ENCODE measurements at places on chromosomes 2 and 18. TPM values are rescaled to one million over a fixed set of nuclear protein-coding genes. Genes with fewer than 3 reads are reported as not detected.
A peak's percentile ranks its signal among the peaks of the same experiment; 100 is the strongest.

GRCh38 chr2:195861821-195862220, 204.8 kb downstream of the SLC39A10 start:
- H3K27ac ChIP-seq: no peak overlapping the region
- H3K27me3 ChIP-seq: no peaks in the 10 kb centered on the region
- DNase-seq: peak; percentile 69

DNA sequence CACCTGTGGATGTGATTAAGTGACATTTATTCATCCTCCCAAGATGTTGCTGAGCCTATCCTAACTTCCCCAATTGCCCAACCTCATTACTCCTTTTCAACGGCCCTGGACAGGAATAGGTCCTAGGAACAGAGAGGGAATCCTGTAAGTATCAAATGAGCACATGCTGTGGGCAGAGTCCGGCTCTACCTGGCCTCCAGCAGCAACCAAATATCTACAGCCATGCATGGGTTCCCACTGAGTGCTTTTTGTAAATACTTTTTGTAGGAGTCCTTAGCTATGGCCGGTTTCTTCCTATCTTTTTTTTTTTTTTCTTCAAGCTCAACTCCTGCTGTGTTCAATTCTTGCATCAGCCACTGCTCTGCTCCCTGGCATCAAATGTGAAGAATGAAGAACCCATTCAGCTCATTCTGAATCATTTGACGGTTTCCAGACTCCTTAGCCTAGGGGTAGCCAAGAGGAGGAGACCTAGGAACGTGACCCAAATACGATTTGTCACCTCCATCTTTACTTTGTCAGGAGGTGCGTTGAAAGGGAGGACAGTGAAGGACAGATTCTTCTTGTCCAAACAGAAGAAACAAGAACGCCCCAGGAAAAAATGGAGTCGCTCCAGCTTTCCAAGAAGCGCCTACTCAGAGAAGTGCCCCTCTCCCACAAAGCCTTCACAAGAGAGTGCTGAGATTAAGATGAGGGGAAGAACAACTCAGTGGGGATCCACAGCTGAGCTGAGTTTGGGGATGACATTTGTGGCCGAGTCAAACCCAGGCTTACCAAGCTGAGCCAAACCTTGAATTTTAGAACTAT, 46.7 kb upstream of the LCLAT1 start:
- no peaks in the 10 kb centered on the region for H3K36me3 ChIP-seq
- H3K4me1 ChIP-seq: peaks cover 31% of the 10 kb centered on the region

GRCh38 chr2:171531291-171531690, 9.0 kb downstream of the CYBRD1 start:
- H3K4me1 ChIP-seq: peaks cover 26% of the 10 kb centered on the region
- peak overlapping the region; percentile 85 for H3K27ac ChIP-seq
- H3K36me3 ChIP-seq: no peaks in the 10 kb centered on the region
- no peaks in the 10 kb centered on the region for H3K27me3 ChIP-seq

DNA sequence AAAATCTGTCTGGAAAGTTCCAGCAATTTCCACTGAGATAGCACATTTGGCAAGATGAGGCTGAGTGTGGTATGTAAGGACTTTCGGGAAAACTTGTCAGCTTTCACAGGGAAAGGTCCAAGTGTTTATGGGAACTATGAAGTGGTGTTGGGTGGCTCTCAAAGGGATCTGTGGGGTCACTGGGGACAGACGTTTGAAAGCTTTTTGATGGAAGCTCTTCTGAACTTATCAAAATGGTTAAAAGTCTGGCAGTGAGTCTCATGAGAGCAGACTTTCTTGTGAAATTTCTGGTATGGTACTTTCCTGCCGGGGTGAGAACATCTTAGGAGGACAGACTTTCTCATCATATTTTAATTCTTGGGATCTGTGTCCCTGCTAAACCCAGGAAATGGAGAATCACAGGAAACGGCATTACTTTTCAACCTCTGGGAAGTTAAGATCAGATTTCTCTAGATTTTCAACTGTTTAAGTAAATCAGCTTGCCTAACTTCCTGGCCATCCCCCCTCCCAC, 546.3 kb upstream of the ZEB2 start:
- no peaks in the 10 kb centered on the region for H3K36me3 ChIP-seq
- H3K4me1 ChIP-seq: peaks cover 23% of the 10 kb centered on the region
- H3K27ac ChIP-seq: peak overlapping the region; percentile 3
- no peak overlapping the region for H3K4me3 ChIP-seq
- peak; percentile 44 for DNase-seq

Gene DNER
- polyA plus RNA-seq: 0.16 TPM

GRCh38 chr2:63737081-63737751, 104.5 kb upstream of the UGP2 start:
- H3K4me1 ChIP-seq: peaks cover 61% of the 10 kb centered on the region
- peak; percentile 13 for DNase-seq
- H3K27me3 ChIP-seq: no peaks in the 10 kb centered on the region
- peak overlapping the region; percentile 66 for H3K27ac ChIP-seq

Gene NTSR2
- not detected for polyA plus RNA-seq

- no peaks in the 10 kb centered on the region for H3K27me3 ChIP-seq
- DNase-seq: no peak
- peaks cover 22% of the 10 kb centered on the region for H3K4me1 ChIP-seq
- H3K4me3 ChIP-seq: no peak overlapping the region
- H3K27ac ChIP-seq: no peak overlapping the region
Measured at GRCh38 chr18:63975628-63976027, 5.7 kb downstream of the SERPINB8 start.

Gene CBLN2
- not detected for polyA plus RNA-seq

- peak overlapping the region; percentile 13 for H3K4me3 ChIP-seq
- peaks cover 35% of the 10 kb centered on the region for H3K4me1 ChIP-seq
- DNase-seq: peak; percentile 87
- H3K27me3 ChIP-seq: no peaks in the 10 kb centered on the region
- H3K27ac ChIP-seq: peak overlapping the region; percentile 81
Measured at GRCh38 chr2:237616734-237617586, 10.4 kb upstream of the LRRFIP1 start.

GRCh38 chr18:79960921-79961526, 3.4 kb upstream of the HSBP1L1 start:
- no peaks in the 10 kb centered on the region for H3K27me3 ChIP-seq
- H3K36me3 ChIP-seq: no peaks in the 10 kb centered on the region
- no peak overlapping the region for H3K27ac ChIP-seq
- H3K4me3 ChIP-seq: no peak overlapping the region

Gene DTNA
- polyA plus RNA-seq: 6.2 TPM

- H3K4me1 ChIP-seq: peaks cover 21% of the 10 kb centered on the region
- H3K4me3 ChIP-seq: peak overlapping the region; percentile 62
- H3K27me3 ChIP-seq: no peaks in the 10 kb centered on the region
- no peaks in the 10 kb centered on the region for H3K36me3 ChIP-seq
- no peak for DNase-seq
Measured at GRCh38 chr2:236643480-236643879, 73.9 kb downstream of the ACKR3 start.

GRCh38 chr2:5851410-5851809, 159.2 kb downstream of the SOX11 start:
- no peak overlapping the region for H3K4me3 ChIP-seq
- no peak for DNase-seq
- H3K36me3 ChIP-seq: no peaks in the 10 kb centered on the region
- H3K27ac ChIP-seq: no peak overlapping the region

Gene CYS1
- polyA plus RNA-seq: 3.1 TPM

- peaks cover 9% of the 10 kb centered on the region for H3K27me3 ChIP-seq
- no peaks in the 10 kb centered on the region for H3K4me1 ChIP-seq
- DNase-seq: no peak
- no peak overlapping the region for H3K4me3 ChIP-seq
- no peaks in the 10 kb centered on the region for H3K36me3 ChIP-seq
- no peak overlapping the region for H3K27ac ChIP-seq
Measured at GRCh38 chr2:230868161-230868946, 3.6 kb downstream of the ITM2C start.

GRCh38 chr2:20443276-20443920, 3.5 kb upstream of the RHOB start:
- no peaks in the 10 kb centered on the region for H3K27me3 ChIP-seq
- H3K4me1 ChIP-seq: peaks cover 27% of the 10 kb centered on the region
- H3K36me3 ChIP-seq: peaks cover under 1% of the 10 kb centered on the region
- DNase-seq: peak; percentile 62
- peak overlapping the region; percentile 54 for H3K27ac ChIP-seq

GRCh38 chr2:217279556-217279955, 419.7 kb upstream of the TNP1 start:
- H3K27me3 ChIP-seq: no peaks in the 10 kb centered on the region
- H3K4me1 ChIP-seq: peaks cover 47% of the 10 kb centered on the region
- no peaks in the 10 kb centered on the region for H3K36me3 ChIP-seq
- peak overlapping the region; percentile 76 for H3K27ac ChIP-seq
- DNase-seq: peak; percentile 97
- no peak overlapping the region for H3K4me3 ChIP-seq

Gene FLACC1
- 0.34 TPM for polyA plus RNA-seq

Gene NT5C1B
- 0.88 TPM for polyA plus RNA-seq

DNA sequence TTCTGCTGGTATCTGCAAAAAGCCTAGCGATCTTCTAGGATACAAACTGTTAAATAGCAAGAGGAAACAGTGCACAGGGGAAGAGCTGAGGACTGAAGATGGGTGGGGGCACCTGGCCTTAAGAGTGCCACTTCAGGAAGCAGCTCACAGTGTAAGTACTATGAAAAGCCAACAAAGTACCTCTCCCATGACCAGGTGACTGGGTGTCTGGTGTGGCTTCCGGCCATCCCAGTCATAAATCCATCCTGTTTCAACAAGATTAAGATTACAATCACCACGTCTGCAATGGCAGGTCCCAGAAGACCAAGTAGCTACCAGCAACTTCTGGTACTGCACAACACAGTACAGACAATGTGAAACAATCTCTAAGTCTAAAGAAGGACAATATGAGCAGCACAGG, 15.9 kb downstream of the ERFE start:
- H3K4me3 ChIP-seq: no peak overlapping the region
- no peaks in the 10 kb centered on the region for H3K27me3 ChIP-seq
- no peak for DNase-seq
- peaks cover 18% of the 10 kb centered on the region for H3K4me1 ChIP-seq
- no peak overlapping the region for H3K27ac ChIP-seq

- H3K4me1 ChIP-seq: no peaks in the 10 kb centered on the region
- DNase-seq: no peak
- no peaks in the 10 kb centered on the region for H3K27me3 ChIP-seq
- H3K27ac ChIP-seq: no peak overlapping the region
- H3K4me3 ChIP-seq: no peak overlapping the region
- H3K36me3 ChIP-seq: no peaks in the 10 kb centered on the region
Measured at GRCh38 chr18:62165583-62165982, 21.3 kb downstream of the PIGN start.

DNA sequence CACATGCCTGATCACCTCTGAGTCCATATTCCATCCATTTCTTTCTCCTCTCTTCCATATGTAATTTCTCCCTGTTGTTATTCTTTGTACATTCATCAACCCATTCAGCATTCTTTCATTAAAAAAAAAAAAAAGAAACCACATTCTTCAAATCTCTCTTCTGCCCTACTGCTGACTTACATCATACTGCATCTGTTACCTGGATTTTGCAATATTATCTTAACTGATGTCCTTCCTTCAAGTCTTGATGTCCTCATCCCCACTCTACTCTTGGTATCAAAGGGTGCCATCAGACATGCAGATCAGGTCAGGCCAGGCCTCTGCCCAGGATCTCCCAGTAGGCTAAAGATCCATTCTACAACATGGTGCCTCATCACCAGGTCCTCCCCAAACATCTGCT, 90.6 kb downstream of the SGPP2 start:
- no peak overlapping the region for H3K27ac ChIP-seq
- H3K36me3 ChIP-seq: no peaks in the 10 kb centered on the region
- peaks cover 13% of the 10 kb centered on the region for H3K27me3 ChIP-seq
- no peak for DNase-seq

DNA sequence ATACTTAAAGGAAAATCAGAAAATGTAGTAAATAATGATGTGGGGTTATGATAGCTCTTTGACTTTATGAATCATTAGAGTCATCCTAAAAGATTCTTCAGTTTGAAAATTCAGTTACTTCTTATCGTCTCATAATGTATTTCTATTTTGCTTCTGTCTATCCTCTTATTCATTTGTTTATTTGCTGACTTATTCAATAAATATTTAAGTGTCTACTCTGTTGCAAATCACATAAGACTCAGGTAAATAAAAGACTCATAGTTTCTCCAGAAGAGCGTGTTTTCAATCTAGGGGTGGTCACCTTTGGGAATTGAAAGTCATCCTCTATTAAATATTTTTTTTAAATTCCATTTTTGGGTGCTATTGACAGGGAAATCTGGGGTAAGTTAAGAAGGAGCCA, 69.1 kb upstream of the RBMS1 start:
- DNase-seq: no peak
- no peaks in the 10 kb centered on the region for H3K36me3 ChIP-seq
- no peak overlapping the region for H3K4me3 ChIP-seq

Data from GM23248 (cell line).